HS-5 (cell line): ENCODE measurements at places on chromosomes 1 and 21.
A peak's percentile ranks its signal among the peaks of the same experiment; 100 is the strongest.

DNA sequence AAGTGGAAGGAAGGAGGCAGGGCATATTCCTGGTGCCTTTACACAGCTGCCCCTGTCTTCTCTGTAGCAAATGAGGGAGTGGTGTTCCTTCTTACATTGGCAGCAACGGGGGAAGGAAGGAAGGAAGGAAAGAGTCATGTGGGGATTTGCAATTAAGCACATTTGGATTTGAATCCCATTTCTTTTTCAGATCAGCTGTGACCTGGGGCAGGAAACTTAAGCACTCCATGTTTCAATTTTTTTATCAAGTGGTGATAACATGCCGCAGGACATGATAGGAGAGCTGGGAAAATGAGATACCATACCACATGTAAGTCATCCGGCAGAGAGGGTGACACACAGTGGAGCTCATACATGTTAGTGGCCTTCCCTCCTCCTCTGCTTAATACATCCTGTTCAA is 186.8 kb downstream of the APP start:
- DNase-seq: no peak

GRCh38 chr21:37338671-37339551 is 27.7 kb upstream of the DYRK1A start:
- DNase-seq: peak; percentile 87

DNA sequence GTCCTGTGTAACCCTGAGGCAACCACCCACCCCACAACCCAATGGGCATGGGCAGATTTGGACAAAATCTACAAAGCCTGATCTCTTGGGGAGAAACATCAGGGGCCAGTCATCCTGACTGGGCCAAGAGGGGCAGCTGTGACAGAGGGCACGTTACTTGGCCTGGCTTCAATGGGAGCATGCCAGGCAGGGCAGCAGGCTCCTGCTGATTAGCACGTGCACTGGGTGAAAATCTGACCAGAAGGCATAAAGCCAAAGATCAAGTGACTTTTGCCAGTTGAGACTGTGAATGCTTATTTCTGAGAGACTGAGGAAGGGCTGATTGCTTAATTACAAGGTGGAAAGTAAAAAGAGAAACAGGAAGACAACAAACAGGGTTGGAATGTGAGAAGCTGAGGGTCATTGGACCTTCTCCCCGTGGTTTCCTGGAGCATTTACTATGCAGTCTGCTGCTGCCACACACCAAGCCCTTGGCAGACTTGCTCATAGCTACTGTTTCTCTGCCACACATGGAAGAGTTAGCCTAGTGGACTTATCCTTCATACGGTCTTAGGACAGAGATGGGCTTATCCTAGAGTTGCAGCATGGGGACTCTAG is 39.8 kb upstream of the TNR start:
- peak; percentile 6 for DNase-seq

- no peak for DNase-seq
Observed at GRCh38 chr1:15863156-15863901, 15.8 kb downstream of the SPEN start.

DNA sequence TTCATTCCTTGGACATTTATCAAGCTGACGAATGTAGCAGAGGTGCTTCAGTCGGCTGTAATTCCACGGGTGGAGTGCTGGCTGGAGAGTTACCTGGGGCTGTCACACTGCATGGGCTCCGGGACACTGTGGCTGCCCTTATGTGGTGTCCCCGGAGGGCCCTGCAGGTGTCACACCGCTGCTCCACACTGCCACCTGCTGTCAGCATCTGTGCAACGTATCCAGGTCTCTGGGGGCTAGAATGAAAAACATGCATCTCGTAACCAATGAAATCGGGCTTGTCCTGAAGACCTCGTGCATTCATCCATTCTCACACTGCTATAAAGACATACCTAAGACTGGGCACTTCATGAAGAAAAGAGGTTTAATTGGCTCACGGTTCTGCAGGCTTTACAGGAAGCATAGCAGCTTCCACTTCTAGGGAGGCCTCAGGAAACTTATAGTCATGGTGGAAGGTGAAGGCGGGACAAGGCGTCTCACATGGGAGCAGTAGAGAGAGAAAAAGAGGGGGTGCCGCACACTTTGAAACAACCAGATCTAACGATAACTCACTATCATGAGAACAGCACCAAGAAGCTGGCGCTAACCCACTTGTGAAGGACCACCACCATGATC is 46.7 kb upstream of the PCBP3 start:
- DNase-seq: no peak

GRCh38 chr1:66497910-66498309 is 36.0 kb upstream of the SGIP1 start:
- DNase-seq: no peak

DNA sequence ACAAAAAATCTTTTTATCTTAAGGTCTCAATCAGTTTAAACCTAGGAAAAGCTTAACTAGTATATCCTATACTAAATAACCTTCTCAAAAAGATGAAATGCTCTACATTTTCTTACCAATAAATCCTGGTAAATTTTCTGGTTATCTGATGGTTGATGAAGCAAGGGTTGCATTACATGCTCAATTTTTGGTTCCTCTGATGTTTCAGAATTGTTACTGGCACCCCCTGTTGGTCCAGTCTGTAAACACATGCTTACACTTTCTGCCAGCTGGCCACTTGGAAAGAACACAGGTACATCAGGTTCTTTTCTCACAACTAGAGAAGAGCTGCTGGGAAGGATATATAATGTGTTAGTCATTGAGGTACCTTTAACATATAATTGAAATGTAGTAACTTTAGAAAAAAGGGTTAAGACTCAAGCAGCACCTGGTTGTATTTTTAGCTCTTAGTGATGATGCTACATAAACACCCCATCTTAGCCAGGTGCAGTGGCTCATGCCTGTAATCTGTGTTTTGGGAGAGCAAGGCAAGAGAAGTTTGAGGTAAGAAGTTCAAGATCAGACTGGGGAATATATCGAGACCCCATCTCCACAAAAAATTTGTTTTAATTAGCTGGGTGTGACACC is 30.9 kb upstream of the TAL1 start:
- DNase-seq: no peak

GRCh38 chr1:52531249-52531872 is 21.5 kb downstream of the TUT4 start:
- no peak for DNase-seq

GRCh38 chr1:99441299-99442095 is 177.2 kb downstream of the PLPPR4 start:
- DNase-seq: peak; percentile 38

- peak; percentile 62 for DNase-seq
Observed at GRCh38 chr1:118147522-118147921, 37.5 kb downstream of the SPAG17 start.

- DNase-seq: no peak
Observed at GRCh38 chr21:42833859-42834725, 45.2 kb downstream of the WDR4 start.

DNA sequence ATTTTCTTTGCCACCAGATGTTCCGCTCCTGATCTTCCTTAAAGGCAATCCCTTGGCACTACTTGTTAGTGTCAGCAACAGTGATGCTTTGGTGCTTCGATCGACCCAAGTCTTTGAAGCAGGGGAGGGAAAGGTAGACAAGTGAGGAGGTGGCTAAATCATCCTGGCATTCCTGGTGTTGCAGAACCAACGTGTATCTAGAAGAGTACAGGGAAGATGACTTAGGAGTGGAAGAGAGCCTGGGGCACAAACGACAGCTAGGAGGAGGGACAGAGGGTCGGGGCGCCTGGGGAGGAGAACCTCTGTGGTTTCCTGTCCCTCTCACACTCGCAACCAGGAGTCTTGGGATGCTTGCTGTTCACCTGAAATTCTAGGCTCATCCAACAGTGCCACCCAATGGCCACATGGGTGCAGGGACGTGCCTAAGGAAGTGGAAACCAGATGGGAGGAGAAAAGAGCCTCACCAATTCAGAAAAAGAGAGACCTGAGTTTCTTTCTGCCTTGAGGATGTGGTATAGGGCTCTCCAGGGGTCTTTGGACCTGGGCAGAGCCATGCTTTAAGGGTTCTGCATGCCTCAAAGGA is 9.5 kb upstream of the KCNA2 start:
- no peak for DNase-seq

- no peak for DNase-seq
Observed at GRCh38 chr1:206446688-206447421, 23.4 kb upstream of the IKBKE start.

DNA sequence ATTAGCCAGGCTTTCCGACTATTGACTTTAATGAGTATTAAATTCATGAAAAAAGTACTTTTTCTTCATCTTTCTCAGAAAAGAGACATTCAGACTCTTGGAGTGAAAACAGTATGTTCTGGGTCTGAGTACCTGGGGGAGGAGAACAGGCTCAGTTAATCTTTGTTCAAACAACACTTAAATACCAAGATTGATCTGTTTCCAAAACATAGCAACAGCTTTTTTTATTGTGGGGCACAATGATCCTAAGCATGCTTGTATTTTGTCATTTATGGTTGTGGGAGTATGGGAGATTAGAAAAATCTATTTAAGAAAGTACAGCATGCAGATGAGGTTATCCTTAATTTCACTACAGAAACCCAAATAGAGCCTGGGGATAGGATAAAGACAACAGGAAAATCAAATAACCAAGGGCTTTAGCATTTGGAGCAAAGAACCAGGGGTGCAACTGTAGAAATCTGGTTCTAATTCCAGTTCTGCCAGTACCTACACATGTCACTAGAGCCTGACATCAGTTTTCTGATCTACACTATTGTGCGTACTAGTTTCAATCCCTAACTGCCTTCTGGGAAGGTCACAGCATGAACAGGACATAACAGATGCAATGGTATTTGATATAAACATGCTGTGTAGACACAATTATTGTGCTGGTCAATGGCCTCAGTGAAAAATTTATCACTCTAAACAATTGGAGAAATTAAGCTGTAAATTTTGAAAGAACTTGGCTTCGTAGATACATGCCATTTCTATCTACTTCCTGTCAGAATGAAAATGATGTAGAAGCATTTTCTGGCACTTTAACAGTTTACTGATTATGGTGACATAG is 91.2 kb downstream of the KCNK1 start:
- no peak for DNase-seq

DNA sequence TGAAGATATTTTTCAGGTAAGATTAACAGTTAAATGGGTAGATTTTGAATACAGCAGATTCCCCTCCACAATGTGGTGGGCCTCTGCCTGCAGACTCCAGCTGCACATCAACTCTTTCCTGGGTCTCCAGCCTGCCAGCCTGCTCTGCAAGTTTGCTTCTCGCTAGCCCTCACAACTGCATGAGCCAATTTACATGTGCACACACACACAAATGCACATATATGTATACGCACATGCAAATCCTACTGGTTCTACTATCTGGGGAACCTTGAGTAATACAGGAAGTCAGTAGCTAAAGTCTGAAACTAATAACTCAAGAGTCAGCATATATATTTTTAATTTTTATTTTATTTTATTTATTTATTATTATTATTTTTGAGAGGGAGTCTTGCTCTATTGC is 34.8 kb upstream of the QSOX1 start:
- DNase-seq: no peak

DNA sequence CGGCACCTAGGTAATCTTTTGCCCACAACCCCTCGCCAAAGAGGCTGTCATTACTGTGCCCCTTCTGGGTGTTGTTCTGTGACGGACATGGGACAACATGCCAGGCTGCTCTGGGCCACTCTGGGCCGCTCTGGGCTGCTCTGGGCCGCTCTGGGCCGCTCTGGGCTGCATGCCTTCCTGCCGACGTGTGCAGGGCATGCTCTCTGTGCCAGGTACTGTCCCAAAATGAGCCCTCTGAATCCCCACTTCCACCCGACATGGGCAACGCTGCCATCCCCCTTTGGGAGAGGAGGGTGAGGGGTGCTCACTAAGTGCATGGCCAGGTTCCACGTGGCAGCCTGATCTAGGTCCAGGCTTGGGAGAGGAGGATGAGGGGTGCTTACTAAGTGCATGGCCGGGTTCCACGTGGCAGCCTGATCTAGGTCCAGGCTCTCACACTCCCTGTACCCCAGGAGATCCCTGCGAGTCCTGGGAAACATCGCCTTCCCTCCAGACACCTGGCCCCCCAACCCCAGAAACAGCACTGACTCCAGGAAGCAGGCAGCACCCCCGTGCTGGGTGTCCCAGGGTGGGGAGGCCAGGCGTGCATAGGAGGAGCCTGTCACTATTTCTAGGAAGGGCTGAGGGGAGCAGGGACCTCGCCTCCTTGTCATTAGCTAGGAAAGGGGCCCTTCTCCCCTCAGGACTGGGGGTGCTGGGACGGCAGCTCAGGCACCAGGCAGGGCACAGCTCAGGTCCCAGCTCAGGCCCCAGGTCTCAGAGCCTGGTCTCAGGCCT is 16.5 kb downstream of the TTC34 start:
- no peak for DNase-seq

DNA sequence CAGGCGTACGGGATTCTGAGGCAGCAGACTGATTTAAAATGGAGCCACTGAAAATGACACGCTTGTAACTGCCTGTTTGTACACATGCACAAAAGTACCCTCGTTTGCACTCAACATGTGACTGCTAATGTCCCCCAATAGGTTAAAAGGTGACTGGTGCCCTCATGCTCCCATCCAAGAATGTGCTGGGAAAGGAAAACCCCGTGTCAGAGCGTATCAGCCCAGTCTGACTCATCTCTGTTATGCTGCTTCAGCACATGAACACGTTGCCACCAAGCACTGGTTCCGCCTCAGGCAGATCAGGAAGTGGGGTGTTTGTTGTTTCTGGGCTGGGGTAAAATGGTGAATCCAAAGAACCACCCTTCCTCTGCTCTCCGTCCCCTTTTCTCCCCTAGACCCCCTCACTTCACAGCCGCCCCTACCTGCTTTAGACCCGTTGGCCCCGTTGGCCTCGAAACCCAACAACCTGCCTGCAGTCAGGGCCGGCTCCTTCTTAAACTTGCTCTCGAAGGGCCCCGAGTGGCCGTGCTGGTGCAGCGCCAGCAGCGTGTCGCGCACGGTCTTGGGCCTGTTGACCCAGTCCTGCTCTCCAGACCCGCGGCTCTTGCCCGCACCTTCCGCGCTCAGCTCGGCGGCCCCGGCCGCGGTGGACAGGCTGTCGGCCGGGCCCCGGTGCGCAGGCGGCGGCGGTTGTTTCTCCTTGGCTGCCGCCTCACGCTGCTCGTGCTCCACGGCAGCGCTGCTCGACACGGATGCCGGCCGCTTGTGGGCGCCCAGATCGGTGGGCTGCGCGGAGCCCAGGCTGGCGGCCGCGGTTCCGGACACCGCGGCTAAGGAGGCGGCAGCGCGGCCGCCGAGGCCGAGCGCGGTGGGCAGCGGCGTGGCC is 1.7 kb downstream of the IRF2BP2 start:
- no peak for DNase-seq

GRCh38 chr1:22121421-22121911 is 21.4 kb downstream of the WNT4 start:
- DNase-seq: no peak
